ENCODE measurements at places on chromosomes 5 and 9.

GRCh38 chr5:117262572-117263131 lies 688.0 kb upstream of the SEMA6A start:
- DNase-seq = no peak

DNA sequence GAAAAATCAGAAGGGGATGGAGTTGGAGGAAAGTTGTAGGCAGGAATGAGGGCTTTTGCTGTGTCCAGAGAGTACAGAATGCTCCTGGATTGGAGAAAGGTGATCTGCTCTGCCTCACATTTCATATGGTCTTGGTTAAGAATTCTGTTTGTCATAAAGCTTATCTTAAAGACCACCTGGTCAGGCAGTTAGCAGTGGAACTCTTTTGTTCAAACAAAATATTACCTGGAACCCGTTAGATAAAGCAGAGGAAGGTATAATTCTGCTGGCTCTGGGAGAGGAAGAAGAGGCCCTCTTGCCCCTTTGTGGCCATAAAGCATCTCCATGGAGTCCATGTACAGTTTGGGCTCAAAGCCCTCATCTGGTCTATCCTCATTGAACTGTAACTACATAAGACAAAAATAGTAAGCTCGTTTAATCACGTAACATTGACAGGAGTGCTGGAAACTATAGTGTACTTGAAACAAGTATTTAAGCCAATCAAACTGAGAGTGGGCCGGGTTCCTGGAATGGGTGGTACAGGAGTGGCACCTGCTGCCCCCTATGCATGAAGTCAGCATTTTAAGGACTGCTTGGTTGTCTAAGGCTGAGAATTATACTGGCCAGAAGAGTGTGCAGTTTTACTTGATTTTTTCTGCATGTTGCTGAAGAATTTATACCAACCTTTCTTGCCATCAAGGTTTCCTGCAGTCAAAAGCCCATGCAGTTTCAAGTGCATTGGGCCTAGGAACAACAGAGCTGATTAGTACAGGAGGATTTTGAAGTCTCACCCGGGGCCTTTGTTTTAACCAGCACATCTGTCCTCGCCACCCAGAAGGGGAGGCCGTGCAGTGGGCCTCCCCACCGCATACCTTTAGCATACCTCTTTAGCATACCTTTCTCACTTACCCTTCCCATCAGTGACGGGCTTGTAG lies 39.9 kb downstream of the STXBP1 start:
- DNase-seq = no peak

DNA sequence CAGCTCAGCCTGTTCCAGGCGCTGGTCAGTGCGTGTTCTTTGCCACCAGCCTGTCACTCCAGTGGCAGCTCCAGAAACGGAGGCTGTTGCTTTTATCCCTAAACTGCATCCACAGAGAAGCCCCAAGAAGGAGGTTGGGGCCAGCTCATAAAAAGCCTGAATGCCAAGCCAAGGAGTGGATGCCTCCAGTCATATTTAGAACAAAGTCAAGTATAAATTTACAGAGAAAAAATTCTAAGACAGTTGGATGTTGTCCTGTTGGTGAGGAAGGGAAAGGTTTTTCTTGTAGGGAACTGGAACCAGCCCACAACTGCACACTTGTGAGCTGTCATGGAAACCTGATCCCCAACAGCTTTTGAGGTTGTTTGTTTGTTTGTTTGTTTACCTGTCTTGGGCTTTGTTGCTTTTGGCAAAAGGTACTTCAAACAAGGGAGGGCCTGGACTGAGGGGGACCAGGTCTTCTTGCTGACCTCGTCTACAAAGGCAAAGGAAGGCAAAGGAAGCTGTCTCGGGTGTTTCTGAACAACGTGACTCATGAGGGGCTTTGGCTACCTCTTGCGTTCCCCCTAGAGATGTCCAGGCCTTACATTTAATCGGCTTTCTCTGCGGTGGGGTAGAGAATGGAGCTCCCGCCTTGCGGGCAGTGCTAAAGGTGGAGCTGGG lies 36.7 kb downstream of the OLFML2A start:
- DNase-seq = no peak

DNA sequence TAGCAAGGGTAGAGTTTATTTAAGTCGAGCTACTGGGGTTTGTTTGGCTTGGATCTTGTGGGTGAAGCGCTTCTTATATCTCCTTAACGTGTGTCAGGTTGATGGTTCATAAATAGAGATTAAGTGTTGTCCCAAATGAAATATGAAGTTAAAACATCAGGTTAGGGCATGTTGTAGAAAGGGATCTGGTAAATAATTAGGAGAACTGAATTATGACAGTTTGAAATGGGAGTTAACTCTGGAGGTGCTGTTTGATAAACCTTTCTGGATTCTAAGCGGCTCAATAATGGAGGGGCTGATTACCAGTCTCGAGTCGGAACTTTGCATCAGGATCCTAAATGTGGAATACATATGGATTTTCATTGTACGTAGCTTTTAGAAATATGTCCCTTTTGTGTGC lies 717.0 kb upstream of the WWC1 start:
- DNase-seq = no peak

- no peak for DNase-seq
These were observed 62.2 kb downstream of the WNK2 start for GRCh38 chr9:93246111-93246510.

DNA sequence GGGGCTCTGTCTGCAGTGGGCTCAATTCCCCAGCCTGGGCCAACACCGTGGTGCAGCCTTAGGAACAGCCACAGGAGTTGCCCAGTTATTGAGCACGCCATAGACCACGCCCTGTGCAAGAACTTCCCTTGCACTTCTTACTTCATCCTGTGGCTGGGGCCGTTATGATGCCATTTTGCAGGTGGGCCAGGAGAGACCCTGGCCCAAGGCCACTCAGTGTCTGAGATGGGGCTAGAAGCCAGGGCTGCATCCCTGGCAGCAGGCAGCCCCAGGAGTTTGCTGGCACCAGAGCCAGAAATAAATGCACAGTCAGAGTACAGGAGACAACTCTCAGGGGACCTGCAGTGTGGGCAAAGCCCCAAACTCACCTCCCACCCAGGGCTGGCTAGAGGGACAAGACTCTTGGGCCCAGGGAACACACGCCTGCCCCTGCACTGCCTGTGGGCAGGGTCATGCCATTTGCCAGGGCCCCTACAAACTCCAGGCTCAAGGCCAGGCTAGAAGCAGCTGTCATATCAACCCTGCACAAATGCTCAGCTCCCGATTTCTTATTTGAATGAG lies 6.7 kb downstream of the CORO2A start:
- DNase-seq = no peak

DNA sequence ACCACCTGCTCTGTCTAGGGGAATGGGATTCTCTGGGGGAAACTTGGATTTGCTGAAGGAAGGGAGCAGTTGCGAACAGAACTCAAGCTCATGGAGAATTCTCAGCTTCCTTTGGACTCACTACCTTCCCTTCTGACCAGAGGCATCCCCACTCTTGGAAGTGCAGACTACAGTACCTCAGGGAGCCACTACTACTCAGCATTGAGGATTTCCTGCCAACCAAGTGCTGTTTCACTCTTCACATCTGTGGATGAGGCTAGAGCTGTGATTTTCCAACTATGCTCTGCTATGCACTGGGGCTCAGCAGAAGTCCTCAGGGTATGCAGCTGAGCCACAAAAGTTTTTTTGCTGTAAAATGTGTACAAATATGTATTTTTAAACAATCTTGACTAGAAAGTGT lies 43.9 kb downstream of the MACROH2A1 start:
- no peak for DNase-seq

DNA sequence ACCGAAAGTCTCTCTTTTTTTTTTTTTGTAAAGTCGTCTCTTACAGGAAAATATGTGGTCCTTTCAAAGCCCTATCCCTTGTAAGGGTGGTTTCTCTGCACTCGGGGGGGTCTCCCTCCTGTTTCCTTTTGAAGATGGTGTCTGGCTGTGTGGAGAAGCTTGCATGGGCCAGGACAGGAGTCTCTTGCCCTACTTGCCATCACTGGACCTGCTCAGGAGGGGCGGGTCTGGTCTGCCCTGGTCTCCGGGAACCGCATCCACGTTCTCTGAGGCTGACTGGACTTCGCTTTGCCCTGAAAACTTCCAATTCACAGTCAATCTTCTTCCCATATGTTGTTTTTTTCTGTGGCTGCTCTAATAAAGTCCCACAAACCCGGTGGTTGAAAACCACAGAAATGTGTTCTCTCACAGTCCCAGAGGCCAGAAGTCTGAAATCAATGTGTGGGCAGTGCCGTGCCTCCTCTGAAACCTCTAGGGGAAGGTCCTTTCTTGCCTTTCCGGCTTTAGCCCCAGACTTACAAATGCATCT lies 92.9 kb upstream of the IER5L start:
- DNase-seq = no peak

DNA sequence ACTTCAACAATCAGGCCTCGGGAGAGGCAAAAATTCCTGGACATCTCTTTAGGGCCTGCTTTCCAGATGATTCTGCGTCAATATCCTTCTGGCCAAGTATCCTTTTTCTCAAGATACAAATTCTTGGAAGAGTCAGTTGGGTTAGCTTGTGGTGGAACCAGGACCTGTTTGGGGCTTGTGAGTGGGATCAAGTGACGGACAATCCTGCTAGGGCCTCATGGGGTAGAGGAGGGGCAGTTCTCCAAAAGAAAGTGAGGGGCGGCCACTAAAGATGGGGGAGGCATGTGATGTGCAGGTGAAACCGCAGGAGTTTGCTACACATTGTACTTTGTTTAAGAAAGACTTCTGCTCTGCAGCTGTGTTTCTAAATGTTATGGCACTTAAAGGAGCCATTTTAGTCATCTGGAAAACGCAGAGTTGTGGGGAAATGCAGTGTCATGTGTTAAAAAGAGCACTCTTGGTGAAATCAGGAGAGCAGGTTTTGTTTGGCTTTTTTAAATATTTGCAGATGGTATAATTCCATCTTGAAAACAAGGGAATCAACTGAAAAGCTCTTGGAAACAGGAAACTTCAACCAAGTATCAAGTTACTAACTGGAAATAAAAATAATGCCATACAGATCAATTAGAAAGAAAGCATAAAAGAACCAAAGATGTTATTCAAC lies 27.4 kb upstream of the GSN start:
- DNase-seq = no peak

- no peak for DNase-seq
These were observed 176.9 kb downstream of the RAB3C start for GRCh38 chr5:58759745-58760144.

- no peak for DNase-seq
These were observed 37.0 kb upstream of the CRB2 start for GRCh38 chr9:123318961-123319421.

DNA sequence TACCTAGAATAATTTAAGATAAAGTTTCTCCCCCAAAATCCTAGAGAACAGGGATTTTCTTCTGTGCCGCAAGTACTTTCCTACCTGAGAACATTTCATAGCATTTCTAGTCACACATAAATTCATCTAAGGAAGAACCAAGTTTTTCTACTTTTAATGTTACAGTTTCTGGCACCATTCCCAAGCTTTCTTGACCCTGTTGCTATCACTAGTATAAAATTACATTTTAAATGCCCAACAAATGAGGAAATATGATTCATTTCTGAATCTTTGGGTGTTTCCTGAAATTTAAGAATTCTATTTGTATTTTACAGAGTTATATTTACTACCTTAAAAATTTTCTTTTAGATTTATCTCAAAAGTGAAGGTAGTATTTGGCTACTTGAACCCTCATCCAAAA lies 137.8 kb downstream of the LPAR1 start:
- DNase-seq = no peak

DNA sequence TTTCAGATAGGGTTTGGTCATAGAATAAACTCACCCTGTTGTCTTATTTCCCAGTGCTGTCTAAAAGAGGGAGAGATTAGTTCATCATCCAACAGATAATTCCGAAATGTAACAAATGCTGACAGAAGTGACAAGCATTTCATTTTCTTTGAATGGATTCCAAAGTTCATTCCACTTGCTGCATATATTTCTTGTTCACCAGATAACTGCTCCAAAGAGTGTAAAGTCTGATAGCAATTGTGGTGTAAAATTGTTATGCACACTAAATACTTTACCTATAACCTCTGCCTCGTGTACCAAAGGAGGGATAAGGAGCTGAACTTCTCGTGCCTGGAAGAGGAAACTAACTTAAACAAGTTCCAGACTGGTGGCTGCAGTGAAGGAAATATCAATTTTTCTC lies 290.0 kb upstream of the ADAMTSL1 start:
- no peak for DNase-seq

GRCh38 chr9:135877791-135878527 lies 29.4 kb downstream of the CAMSAP1 start:
- DNase-seq = no peak

GRCh38 chr9:22216730-22217172 lies 207.6 kb upstream of the CDKN2B start:
- no peak for DNase-seq

GRCh38 chr5:83084336-83084735 lies 7.0 kb downstream of the XRCC4 start:
- no peak for DNase-seq

- no peak for DNase-seq
These were observed 88.8 kb downstream of the EGFLAM start for GRCh38 chr5:38347040-38347763.

DNA sequence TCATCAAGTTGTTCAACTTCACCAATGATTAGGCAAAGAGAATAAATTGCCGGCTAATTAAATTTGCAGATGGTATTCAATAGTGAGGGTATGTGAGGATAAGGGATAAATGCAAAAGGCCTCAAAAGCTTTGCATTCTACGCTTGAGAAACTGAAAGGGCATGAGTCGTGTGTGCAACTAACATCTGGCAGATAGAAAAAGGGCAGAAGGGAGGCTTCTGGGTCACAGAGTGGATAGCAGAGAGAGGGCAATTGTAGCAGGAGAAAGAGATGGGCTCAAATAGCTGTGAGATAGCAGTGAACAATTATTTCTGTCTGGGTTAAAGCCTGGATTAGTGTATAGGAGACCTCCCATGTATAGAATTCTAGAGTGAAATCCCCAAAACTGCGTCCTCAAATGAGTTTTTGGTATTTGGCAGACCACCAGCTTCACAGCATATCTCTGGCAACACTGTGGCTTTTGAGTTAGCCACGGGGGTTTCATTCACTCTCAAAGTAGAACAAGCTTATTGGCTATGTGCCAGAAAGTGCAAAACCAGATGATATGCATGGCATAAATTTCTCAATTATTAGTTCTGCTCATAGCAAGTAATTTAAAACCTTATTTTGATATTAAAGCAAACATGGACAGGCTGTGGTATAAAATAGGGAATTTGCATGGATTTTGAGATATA lies 586.3 kb downstream of the BRINP1 start:
- DNase-seq = no peak

GRCh38 chr5:102453716-102454115 lies 45.1 kb downstream of the SLCO6A1 start:
- DNase-seq = no peak

DNA sequence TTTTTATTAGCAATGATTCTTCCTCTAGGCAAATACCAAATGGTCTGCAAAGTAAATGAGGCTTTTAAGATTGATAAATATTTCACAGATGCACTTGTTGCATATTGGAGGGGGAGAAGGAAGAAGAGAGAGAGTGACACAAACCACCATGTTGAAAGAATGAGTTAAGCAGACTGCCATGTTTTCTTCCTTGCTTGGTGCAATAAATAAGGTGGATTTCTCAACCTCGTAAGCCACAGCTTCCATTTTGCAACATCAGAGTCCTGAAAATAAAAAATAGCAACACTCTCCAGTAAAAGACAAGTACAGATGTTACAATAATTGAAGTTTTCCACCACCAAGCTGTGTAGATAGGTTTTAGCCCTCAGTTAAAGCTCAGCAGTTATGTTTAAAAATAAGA lies 202.9 kb downstream of the SGCD start:
- DNase-seq = no peak

GRCh38 chr5:32536246-32536645 lies 49.1 kb upstream of the SUB1 start:
- no peak for DNase-seq

GRCh38 chr9:120846251-120846889 lies 3.6 kb upstream of the PSMD5 start:
- no peak for DNase-seq

Data from HT-29 (cell line).